Femur (tissue), 1 donor: ENCODE measurements at places on chromosomes 6 and 20.

- no peak for DNase-seq
These were observed 156.4 kb upstream of the CARMIL1 start for GRCh38 chr6:25122622-25123237.

GRCh38 chr6:57013521-57013926 lies 33.0 kb upstream of the KIAA1586 start:
- DNase-seq: no peak

DNA sequence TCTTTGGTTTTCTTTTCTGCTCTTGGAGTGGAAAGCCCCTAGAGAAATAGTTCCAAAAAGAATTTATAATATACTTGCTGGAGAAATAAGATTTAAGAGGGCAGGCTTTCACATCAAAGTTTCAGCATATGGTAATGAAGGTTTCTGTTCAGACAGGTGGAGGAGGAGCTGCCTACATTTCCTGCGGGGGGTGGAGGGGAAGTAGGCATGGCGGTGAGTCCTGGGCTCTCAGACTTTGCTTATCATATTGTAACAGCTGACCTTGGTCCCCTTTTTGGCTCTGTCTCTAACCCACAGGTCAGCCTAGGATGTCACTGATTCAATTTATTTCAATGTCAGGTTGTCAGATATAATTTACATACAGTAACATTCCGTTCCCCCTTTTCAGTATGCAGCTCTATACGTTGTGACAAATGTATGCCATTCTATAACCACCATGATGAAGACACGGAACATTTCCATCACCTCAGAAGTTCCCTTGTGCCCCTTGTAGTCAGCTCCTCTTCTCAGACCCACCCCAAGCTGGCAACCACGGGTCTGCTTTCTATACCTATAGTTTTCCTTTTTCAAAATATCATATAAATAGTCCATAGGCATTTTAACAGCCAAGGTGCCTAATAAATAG lies 77.6 kb upstream of the GGTLC1 start:
- no peak for DNase-seq

DNA sequence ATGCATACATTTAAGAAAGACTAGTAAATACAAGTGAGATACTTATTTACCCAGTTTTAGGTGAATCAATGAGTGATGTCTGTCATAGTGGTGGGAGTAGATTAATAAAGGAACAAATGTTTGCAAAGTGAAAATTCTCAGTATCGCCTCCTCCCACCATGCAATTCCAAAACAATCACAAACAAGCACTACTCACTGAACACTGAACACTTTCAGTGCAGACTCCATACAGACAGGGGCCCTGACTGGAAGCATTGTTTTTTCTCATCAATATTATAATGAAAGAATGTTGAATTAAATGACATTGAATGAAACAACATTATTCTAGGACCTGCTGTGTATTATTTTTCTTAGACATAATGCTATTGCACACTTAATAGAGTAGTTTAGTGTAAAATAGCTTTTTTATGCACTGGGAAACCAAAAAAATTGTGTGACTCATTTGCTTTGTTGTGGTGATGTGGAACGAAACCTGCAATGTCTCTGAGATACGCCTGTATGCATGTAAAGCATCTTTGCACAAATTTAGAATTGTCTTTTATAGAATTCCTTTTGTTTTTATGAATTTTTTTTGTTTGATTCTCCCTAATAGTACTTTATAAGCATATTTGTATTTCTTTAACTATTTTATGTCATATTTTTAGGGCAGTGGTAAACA lies 317.5 kb downstream of the UTRN start:
- no peak for DNase-seq

DNA sequence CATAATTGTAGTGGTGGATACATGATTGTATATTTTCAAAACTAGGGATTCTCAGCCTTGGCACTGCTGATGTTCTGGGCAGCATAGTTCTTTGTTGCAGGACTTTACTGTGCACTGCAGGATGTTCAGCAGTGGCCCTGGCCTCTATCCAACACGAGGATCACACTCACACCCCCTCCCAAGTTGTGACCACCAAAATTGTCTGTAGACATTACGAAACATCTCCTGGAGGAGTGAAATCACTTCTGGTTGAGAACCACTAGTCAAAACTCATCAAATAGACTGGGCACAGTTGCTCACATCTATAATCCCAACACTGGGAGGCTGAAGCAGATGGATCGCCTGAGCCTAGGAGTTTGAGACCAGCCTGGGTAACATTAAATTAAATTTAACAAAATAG lies 123.1 kb upstream of the CDYL start:
- DNase-seq: no peak

DNA sequence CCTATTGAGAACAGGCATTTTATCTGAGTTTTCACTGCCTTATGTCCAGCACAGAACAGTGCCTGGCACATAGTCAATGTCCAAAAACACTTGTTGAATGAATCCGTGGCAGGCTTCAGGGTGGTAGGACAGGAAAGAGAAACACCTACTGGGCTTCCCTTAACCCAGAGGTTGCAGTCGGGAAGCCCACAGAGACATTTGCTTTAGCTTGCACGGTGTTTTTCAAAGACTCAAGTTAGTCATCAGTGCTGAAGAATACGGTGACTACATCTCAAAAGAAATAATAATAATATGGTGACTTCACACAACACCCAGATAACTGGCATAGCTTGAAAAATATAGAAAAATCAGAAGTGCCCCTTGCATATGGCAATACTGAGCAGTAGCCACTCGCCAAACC lies 160.4 kb downstream of the CD83 start:
- no peak for DNase-seq

GRCh38 chr6:24743944-24744335 lies 25.0 kb upstream of the C6orf62 start:
- DNase-seq: no peak

DNA sequence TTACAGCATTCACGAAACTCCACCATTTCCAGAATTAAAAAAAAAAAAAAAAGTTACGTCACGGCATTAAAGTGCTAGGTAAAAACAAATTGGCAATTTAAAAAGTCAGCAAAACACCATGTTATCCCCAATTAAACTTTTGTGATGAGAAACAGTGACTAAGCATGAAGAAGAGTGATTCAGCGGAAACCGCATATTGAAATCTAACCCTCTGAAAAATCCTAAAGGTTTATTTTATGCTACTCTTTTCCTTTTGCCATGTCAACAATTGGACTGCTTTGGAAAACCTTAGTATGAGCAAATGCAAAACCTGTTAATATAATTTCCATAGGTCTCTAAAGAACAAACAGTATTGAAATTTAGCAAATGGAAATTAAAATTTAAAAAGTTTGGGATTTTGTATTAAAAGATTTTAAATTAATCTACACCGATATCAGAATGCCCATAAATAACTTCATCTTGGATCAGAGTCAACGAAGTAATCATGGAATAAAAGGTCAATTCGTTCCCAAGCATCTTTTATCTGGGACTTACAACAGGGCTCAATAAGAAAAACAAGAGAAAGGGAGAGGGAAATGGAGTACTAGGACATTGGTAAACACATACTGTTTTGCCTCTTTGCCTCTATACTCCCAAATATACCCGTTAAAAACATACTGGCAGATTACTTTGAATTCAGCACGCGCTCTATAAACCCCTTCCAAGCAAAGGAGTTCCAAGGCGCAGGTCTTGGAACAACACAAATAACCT lies 1.1 kb downstream of the FBXO30 start:
- DNase-seq: no peak
